ENCODE measurements at places on chromosomes 4 and X.

- H3K4me1 ChIP-seq = no peaks in the 10 kb centered on the region
- no peaks in the 10 kb centered on the region for H3K27me3 ChIP-seq
- H3K4me3 ChIP-seq = no peak overlapping the region
- H3K36me3 ChIP-seq = no peaks in the 10 kb centered on the region
- no peak overlapping the region for H3K27ac ChIP-seq
Measured at GRCh38 chr4:91620952-91621351, 682.8 kb upstream of the GRID2 start.

DNA sequence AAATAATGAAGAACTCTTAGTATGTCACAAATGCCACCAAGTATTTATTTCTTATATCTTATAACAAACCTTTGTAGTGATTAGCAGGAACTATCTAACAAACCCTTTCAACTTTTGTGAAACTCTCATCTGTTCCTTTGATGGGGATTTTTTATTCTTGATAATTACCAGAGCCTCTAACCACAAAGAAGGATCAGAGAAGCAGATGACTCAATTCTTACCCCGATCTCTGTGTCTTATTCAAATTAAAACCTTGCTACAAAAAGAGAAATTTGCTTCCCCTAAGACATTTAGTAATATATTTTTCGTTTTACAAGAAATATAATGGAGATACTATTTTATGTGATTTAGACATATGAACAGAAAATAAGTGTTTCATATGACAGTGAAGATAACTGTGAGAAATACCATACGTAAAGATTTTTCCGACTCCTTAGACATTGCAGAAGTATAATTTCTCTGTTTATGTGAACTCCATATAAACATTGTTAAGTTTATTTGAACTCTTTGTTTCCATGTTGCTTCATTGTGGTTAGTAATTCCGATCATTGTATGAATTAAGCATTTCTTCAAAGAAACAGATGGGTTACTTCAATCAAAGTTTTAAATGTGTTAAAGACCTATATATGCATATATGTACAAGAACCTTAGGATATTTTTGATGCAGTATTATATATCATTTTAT is 205.4 kb downstream of the CFAP299 start:
- no peaks in the 10 kb centered on the region for H3K4me1 ChIP-seq
- H3K36me3 ChIP-seq = no peaks in the 10 kb centered on the region
- H3K27ac ChIP-seq = no peak overlapping the region
- DNase-seq = no peak
- H3K27me3 ChIP-seq = no peaks in the 10 kb centered on the region

GRCh38 chrX:120755066-120755846 is 120.4 kb downstream of the CT47B1 start:
- no peaks in the 10 kb centered on the region for H3K4me1 ChIP-seq
- H3K27ac ChIP-seq = no peak overlapping the region
- H3K4me3 ChIP-seq = no peak overlapping the region
- no peaks in the 10 kb centered on the region for H3K36me3 ChIP-seq
- no peaks in the 10 kb centered on the region for H3K27me3 ChIP-seq

DNA sequence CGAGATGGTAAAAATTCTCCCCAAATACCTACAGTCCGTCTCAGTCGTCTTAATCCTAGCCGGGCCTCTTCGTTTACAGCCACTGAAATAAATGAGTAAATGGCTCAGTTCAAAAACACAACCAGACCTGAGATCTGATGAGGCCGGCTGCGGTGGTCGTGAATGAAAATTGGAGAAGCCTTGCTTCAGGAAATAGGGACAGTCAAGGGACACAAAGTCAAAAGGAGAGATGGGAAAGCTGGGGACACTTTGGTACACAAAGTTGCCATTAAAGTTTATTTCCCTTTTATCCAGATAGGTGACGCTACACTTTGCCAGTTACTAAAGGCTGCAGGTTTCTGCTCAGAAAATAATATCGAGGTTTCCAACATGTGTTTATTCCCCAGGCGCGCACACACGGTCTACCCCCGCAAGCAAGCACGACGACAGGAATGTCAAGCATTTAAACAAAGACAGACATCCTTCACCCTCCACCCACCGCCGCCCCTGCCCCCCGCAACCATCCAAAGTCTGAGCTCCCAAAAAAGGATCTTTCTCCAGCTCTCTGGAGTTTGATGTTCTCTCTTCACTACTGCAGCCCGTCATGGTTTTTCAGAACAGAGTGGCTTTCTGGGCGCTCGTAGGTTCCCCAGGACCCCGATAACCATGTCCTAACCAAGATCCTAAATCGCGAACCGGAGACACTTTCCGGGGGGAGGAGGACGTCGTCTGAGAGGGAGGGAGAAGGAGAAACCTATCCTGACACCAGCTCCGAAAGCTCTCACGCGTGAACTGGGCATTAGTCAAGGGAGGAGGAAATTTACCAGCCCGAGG is 1.3 kb upstream of the PCDH7 start:
- no peak for DNase-seq
- H3K4me3 ChIP-seq = peak overlapping the region; percentile 60
- H3K36me3 ChIP-seq = no peaks in the 10 kb centered on the region
- H3K4me1 ChIP-seq = peaks cover 4% of the 10 kb centered on the region
- H3K27me3 ChIP-seq = no peaks in the 10 kb centered on the region

GRCh38 chrX:153818571-153819383 is 11.6 kb downstream of the PDZD4 start:
- peak overlapping the region; percentile 60 for H3K4me3 ChIP-seq
- no peaks in the 10 kb centered on the region for H3K4me1 ChIP-seq

GRCh38 chr4:2574863-2575262 is 38.4 kb downstream of the FAM193A start:
- peaks cover 50% of the 10 kb centered on the region for H3K4me1 ChIP-seq
- peaks cover 15% of the 10 kb centered on the region for H3K36me3 ChIP-seq
- DNase-seq = no peak

DNA sequence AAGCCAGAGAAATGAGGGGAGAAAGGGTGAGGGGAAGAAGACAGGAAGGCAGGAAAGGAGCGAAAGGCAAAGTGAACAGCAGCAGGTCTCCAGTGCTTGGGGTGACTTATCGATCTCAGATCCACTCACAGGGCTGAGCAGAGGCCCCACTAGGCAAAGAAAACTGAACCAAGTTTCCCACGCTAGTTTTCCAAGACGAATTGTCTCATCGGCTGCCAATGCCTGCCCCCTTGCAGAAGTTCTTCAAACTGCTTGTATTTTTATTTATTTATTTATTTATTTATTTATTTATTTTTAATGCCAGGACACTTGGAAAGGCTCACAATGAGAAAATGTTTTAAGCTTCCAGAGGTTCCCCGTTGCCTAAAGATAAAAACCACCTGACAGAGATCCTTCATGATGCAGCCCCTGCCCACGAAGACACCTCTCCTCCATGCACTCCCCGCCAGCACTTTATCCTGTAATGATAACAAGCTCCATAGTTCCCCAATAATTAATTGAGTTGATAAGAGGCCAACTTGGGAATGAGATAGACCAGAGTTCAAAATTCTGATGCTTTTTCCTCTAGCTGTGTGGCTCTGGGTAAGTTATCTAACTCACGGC is 43.2 kb downstream of the QDPR start:
- H3K27me3 ChIP-seq = no peaks in the 10 kb centered on the region
- H3K4me3 ChIP-seq = no peak overlapping the region
- no peaks in the 10 kb centered on the region for H3K36me3 ChIP-seq
- H3K27ac ChIP-seq = no peak overlapping the region
- DNase-seq = no peak
- no peaks in the 10 kb centered on the region for H3K4me1 ChIP-seq

DNA sequence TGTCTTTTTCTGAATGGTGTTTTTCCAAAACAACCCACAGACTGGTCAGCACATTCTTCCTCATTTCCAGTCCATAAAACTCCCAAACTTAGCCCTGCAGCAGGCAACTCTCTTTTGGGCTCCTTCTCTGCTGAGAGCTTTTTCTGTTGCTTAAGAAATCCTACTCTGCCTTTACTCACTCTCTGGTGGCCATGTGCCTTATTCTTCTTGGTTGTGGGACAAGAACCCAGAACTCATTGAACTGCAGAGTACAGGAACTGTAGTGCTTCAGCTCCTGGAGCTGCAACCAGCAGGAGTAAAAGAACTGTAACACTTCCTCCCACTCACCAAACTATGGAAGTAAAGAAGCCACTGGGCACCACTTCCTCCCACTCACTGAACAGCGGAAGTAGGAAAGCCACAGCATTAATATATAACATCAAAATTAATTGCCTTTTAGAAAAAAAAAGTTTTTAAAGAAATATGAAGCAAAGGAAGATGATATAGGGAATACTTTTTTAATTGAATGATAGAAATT is 864.1 kb upstream of the PCDH10 start:
- H3K36me3 ChIP-seq = no peaks in the 10 kb centered on the region
- no peaks in the 10 kb centered on the region for H3K27me3 ChIP-seq
- no peak for DNase-seq
- no peak overlapping the region for H3K4me3 ChIP-seq

DNA sequence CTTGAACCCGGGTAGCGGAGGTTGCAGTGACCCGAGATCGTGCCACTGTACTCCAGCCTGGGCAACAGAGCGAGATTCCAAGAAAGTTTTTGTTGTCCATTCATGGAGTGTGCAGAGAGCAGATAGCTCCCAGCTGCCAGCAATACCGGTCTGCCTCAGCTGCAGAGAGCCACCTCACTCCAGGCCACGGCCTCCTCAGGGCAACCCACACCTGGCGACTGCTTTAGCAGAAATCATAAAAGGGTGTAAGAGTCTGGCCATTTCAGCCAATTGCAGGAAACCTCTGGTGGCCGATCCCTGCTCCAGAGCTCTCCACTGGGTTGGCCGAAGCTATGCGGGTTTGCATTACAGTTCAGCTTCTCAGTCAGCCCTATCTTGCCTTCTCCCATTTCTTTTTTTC is 227.4 kb upstream of the BCOR start:
- H3K4me1 ChIP-seq = no peaks in the 10 kb centered on the region
- no peak for DNase-seq
- no peak overlapping the region for H3K4me3 ChIP-seq
- no peaks in the 10 kb centered on the region for H3K27me3 ChIP-seq
- H3K27ac ChIP-seq = no peak overlapping the region

- H3K36me3 ChIP-seq = no peaks in the 10 kb centered on the region
- no peak overlapping the region for H3K4me3 ChIP-seq
- H3K27me3 ChIP-seq = no peaks in the 10 kb centered on the region
- no peaks in the 10 kb centered on the region for H3K4me1 ChIP-seq
- no peak overlapping the region for H3K27ac ChIP-seq
Measured at GRCh38 chr4:135777361-135777760, 1575.8 kb upstream of the PABPC4L start.

- H3K4me3 ChIP-seq = no peak overlapping the region
- peaks cover 5% of the 10 kb centered on the region for H3K27me3 ChIP-seq
- no peak for DNase-seq
- H3K36me3 ChIP-seq = no peaks in the 10 kb centered on the region
- peaks cover 3% of the 10 kb centered on the region for H3K4me1 ChIP-seq
Measured at GRCh38 chr4:99564921-99565320, 1.1 kb upstream of the TRMT10A start.

GRCh38 chr4:89301003-89301402 is 6.6 kb downstream of the GPRIN3 start:
- H3K4me3 ChIP-seq = no peak overlapping the region
- H3K36me3 ChIP-seq = no peaks in the 10 kb centered on the region
- no peak overlapping the region for H3K27ac ChIP-seq

GRCh38 chr4:126267689-126268088 is 952.9 kb downstream of the FAT4 start:
- H3K4me1 ChIP-seq = no peaks in the 10 kb centered on the region
- no peak overlapping the region for H3K27ac ChIP-seq
- DNase-seq = no peak

Data from esophagus squamous epithelium (tissue), 5 donors.